Caco-2 (cell line): ENCODE measurements at places on chromosomes 3 and 15. TPM values are rescaled to one million over a fixed set of nuclear protein-coding genes. Genes with fewer than 3 reads are reported as not detected.

Gene CDHR4
- total RNA-seq = not detected in 2 replicates

Gene GMPS
- total RNA-seq = 90.7 and 102 TPM in 2 replicates

DNA sequence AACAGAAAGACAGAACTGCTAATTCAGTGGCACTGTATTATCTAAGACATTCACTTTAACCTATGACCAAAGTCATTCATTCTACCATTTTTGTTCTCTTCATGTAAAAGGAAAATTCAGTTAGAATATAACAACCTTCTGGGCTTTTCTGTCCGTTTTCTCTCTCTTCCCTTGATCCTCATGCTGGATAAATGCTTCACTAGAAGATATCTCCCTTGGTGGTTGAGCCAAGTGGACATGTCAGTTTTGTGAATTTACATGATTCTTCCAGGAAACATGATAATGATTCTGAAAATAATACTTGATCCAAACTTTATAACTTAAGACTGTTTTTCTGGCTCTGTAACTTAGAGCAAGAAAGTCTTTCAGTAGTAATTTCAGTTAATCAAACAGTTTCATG lies 1012.2 kb downstream of the SQOR start:
- DNase-seq = no peak

DNA sequence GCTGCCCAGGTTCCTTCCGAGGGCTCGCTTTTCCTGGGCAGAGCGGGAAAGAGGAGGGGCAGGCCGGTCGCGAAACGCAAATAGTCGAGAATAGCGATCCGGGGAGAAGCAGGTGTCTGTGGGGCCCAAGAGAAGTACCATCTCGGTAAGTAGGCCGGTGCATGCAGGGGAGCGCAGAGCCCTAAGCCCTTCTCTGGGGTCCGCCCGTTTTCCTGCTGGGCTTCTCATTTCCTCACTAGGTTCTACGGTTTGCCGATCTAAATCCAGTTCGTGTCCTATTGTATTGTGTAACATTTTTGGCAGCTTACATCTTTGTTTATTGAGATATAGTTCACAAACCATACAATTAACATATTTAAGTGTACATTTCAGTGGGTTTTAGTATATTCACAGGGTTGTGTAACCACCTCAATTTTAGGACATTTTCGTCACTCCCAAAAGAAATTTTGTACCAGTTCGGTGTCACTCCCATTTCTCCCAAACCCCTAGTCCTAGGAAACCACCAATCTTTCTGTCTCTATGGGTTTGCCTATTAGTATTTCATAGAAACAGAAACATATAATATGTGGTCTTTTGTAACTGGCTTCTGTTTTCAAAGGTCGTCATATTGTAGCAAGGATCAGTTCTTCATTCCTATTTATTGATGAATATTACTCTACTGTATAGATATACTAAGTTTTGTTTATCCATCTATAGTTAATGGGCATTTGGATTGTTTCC lies 6.8 kb upstream of the TRIM69 start:
- DNase-seq = no peak
